ENCODE measurements at places on chromosomes 16 and 17.

DNA sequence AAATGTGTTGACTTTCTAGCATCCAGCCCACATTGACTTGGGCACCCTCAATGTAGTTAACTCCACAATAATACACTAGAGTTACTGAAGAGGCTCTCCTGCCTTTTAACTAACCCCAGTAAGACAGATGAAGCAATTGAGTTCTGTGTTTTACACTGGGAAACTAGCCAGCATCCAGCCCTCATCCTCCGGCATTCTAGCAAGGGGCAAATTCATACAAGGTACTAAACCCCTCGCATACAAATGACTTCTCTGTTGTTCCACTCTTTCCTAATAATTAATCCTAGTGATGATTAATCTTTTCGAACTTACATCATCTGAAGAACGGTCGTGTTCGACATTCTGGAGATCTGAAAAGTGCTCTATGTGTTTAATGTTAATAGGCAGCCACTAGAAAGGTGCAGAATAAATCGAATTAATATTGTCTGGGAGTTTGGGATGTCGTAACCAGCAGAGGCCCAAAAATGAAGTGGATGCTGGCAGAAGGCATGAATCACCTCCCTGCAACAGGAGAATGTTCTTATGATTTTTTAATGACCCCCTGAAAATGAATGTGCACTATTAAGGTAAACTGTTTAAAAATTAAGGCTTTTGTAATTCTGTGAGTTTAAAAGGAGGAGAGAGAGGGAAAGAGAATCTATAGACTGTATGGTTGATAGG is 249.4 kb downstream of the SNX29 start:
- no peak for DNase-seq

- no peak for DNase-seq
Observed at GRCh38 chr17:71793518-71793917, 327.3 kb upstream of the SOX9 start.

DNA sequence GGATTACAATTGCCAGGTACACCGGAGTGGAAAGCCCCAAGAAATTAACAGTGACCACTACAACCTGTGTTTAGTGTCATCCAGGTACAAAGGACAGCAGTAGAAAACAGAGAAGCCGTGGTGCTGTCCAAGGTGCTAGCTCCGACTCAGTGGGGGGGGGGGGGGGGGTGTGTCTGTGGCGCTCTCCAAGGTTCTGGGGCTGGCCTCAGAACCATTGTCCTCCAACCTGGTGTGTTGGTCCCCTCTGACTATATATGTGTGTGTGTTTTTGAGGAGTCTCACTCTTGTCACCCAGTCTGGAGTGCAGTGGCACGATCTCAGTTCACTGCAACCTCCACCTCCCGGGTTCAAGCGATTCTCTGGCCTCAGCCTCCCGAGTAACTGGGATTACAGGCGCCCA is 5.8 kb upstream of the ZNF23 start:
- no peak for DNase-seq

GRCh38 chr16:3819175-3819527 is 61.4 kb downstream of the CREBBP start:
- no peak for DNase-seq

GRCh38 chr16:3874242-3874641 is 6.3 kb downstream of the CREBBP start:
- DNase-seq, result no peak

DNA sequence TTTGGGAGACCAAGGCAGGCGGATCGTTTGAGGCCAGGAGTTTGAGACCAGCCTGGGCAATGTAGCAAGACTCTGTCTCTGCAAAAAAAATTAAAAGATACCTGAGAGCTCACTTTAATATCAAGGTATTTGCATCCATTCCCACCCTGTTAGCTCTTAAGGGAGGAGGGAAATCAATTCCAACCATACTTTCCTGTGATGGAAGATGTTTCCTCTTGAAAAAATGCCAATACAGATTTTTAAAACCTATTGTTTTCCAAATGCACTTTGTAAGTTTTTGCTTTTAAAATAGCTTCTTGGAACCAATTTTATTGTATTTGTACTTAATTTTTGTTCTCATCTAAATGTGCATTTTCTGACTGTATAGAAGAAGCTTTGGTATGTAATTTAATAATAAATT is 49.2 kb downstream of the GOSR1 start:
- no peak for DNase-seq

- DNase-seq, result no peak
Observed at GRCh38 chr16:81669473-81670350, 109.4 kb upstream of the PLCG2 start.

DNA sequence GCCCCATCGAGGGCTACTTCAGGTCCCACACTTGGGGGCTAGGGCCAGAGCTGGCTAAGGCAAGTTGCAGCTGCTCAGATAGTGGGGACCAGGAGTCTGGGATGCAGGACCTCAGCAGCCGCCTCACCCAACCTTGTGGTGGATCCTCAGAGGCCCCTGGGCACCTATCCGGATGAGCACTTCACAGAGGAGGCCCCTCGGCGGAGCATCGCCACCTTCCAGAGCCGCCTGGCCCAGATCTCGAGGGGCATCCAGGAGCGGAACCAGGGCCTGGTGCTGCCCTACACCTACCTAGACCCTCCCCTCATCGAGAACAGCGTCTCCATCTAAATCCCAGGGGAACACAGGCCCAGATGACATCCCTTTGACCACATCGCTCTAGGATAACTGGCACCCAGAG is 9.4 kb downstream of the ALOX15B start:
- DNase-seq, result no peak

GRCh38 chr16:62014319-62014923 is 21.8 kb downstream of the CDH8 start:
- DNase-seq, result no peak

DNA sequence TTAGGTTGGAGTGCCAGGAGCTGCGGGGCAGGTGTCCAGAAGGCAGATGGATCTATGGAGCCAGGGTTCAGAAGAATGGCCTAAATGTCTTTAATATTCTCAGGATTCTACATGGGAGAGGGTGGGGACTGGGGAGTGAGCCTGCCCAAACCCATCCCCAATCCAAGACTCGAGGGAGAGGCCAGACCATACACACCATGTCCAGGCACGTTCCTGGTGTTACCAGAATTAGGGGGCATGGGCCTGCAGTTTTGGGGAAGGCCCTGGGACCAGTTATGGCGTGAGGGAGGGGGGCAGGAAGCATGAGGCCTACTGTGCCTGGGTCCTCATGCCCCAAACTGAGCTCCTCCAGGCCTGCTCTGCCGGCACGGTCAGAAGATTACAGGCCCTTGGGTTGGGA is 1.9 kb downstream of the TAX1BP3 start:
- no peak for DNase-seq

- DNase-seq, result no peak
Observed at GRCh38 chr17:21183468-21183867, 30.5 kb downstream of the TMEM11 start.

DNA sequence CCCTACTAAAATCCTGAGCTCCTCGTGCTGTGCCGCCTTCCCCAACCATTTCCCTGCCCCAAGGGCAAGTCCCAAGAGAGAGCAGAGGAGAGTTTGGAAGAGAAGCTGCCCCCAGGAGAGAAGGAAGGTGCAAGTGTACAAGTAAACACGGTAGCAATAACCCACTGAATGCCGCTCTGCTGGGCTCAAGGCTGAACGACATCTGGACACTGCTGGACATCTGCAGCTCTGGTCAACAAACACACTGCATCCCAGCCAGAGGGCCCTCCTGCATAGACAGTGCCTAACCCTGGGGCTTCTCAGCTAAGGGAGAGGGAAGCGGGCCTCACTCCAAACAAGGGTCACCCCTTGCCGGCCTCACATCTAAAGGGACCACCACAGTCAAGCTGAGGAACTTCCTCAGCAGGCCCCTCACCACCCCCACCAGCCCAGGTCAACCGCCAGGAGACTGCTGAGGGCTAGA is 12.7 kb downstream of the JUP start:
- DNase-seq, result no peak

DNA sequence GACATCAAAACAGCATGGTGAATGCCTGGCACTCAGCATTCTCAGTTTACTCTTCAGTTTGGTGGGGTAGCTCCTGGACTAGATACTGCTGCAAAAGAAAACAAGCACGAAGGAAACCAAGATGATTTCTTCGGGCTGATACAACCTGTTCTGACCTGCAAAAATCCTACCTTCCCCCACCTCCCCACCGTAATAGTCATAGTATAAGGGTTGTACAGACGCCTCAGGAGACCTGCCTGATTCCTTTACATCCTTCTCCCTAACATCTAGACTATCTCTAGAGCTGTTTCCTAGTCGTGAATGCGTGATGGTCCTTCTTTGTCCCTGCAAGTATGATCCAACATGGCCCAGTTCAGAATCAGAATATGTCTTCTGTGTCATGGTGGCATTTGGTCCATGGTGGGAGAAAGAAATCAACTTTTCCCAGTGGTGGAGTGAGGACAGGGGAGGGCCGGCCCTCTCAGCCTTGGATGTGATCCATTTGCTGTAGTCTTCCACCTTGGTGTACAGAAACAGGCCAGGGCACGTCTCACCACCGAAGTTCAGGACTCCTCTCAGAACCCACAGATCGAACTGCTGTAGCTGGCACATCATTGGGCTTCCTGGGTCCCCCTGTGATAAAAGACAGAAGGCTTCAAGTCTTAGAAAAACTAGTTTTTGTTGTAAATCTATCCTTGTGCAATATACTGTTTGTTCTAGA is 14.5 kb downstream of the PRSS54 start:
- DNase-seq, result no peak

DNA sequence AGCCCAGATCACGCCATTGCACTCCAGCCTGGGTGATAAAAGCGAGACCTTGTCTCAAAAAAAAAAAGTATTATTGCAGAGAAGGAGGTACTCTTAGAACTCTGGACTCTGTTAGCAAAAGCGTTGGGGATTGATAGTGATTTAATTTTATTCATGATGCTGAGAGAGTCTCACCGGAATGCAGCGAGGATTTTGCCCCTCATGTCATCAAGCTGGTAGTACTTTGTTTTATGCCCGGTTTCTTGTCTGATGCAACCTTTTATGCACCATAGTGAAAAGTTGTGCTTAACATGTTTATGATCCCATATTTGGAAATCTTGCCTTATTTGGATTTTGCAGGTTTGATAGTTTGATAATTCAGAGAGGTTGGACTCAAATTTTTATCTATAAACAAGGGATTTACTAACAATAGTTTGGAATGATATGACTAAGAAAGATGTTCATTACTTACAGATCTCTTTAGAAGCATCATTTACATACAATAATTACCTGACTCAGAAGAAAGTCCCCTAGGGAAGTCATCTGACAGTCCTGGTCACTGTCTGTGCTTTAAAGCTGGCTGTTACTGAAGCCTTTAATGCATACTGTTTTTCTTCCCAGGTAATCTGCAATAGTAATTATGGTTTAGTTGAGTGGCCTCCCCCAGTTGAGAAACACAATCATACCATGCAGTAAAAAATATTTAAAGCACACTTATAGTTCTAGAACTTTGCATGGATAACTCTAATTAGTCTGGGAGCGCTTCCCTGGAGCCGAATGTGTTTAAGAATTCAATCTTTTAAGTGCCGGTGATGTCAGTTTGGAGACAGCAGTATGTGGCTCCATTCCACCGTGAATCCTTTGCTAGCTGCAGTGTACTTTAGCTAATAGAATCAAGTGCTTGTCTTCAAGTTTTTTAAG is 120.9 kb downstream of the PRKCA start:
- DNase-seq, result no peak

- DNase-seq, result no peak
Observed at GRCh38 chr16:1167276-1168107, 14.6 kb downstream of the CACNA1H start.

DNA sequence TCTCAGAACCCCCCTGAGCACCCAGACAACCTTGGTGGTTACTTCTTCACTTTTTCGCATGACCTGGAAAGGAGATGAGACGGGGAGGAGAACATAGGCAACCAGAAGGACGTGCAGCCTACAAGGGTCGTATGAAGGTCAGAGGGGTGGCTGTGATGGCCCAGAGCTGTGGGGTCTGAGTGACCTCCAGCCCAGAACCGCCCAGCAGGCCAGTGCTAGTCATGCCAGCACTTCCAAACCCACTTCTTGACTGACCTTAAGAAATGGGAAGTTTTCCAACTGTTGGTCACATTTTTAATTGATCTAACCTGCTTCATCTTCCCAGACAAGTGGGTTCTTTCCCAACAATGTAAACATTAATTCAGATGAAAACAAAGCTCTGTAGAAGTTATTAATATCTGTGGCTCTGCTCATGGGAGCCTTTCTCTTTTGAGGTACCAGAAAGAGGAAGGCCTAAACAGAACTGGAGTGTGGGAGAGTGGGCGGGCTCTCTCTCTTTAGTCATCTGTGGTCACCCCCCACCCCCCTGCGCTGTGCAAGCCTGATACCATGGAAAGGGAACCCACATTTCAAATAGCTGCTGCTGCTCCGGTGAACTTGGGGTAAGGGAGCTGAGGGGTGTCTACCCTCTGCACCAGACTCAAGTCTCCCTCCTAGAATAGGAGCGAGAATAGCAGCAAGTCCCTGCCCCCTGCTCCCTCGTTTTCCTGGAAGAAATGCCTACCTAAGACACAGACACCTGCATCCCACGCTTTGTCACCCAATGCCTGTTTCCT is 101.6 kb downstream of the RAB11FIP4 start:
- peak; percentile 76 for DNase-seq

DNA sequence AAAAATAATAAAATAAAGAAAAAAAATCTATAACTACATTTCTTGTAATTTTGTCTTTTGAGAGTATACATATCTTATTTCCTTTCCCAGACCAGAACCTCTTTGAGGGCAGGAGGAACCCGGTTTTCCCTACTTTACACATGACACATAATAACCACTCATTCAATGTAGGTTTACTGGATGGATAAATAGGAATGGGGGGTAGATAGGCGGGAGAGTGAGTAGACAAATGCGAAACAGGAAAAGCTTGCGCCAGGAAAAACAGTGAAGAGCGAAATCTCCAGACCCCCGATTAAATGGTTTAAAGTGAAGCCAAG is 515 bp upstream of the GOSR2 start:
- no peak for DNase-seq

GRCh38 chr17:75919611-75920010 is 14.9 kb upstream of the MRPL38 start:
- no peak for DNase-seq

DNA sequence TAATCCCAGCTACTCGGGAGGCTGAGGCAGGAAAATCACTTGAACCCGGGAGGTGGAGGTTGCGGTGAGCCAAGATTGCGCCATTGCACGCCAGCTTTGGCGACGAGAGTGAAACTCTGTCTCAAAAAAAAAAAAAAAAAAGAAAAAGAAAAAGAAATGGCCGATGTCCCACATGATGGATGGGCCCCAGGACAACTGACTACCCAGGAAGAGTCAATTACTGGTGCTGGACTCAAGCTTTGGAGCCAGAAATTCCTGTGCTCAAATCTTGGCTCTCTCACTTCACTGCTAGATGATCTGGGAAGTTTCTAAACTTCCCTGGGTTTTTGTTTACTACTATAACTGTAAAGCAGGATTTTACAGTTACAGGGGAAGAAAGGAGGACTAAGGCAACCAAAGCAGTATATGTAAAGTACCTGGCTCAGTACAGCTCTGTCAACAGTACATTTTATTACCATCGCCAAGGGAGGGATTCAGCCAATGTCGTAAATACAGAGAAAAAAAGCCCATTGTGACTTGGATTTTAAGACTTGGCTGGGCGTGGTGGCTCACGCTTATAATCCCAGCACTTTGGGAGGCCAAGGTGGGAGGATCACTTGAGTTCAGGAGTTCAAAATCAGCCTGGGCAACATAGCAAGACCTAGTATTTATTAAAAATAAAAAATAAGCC is 11.9 kb downstream of the C16orf86 start:
- no peak for DNase-seq

GRCh38 chr17:30586818-30587595 is 109.8 kb downstream of the GOSR1 start:
- DNase-seq, result no peak

Measured in stimulated activated CD8-positive, alpha-beta memory T cell treated with anti-CD3 and anti-CD28 coated beads, Interleukin-4, amount 100 ng/mL, for 4 hours (primary cell).